ENCODE measurements at places on chromosomes 5 and 9. TPM values are rescaled to one million over a fixed set of nuclear protein-coding genes. Genes with fewer than 3 reads are reported as not detected.

RAI14 gene
- 12.3 TPM for polyA plus RNA-seq

PLCXD3 gene
- polyA plus RNA-seq: 0.03 TPM

KIF12 gene
- polyA plus RNA-seq: 12.5 TPM

SHC3 gene
- 0.09 TPM for polyA plus RNA-seq

CEMIP2 gene
- polyA plus RNA-seq: 107 TPM

STK32A gene
- polyA plus RNA-seq: not detected

DNA sequence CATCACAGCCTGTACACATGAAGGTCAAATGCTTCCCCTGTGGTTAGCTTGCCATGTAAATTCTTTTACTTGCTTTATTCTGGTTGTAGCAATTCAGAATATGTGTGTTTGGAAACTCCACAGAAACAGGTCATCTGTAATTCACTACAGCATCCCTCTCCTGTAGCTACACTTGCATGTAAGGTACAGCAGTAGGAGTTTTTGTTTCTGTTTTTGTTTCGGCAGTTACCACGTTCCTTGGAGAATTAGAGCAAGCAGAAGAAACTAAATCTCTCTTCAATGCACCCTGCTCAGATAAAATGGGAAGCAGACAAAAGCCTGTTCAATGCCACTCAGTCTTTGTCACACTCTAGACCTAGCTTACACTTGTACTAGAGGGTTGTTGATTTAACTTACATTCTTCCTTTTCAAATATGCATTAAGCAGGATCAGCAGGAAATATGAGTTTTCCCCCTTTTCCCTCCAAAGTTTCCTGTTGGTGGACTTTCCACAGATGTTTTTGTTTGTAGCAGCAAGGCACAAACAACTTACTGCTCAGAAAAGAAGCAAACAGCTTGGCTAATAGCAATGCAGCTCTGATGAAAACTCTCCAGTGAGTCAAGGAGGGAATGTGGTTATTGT is 80.9 kb downstream of the YIPF5 start:
- DNase-seq: no peak

DNA sequence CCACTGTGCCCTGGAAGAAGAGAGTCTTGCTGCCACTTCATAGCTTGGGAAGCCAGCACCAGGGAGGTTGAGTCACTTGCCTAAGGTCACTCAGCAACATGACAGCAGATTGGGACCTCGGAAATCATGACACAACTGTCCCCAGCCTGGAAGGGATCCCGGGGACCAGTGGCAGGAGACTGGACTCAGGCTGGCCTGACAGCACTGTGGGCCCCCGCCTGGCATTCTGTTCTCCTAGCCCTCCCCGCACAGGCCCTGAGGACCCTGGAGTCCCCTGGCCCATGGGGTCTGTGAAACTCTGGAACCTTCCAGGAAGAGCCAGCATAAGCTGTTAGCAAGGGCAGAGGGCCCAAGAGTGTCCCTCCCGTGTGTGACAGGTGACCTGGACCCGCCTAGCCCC is 64.9 kb downstream of the COL5A1 start:
- no peak for DNase-seq

DNA sequence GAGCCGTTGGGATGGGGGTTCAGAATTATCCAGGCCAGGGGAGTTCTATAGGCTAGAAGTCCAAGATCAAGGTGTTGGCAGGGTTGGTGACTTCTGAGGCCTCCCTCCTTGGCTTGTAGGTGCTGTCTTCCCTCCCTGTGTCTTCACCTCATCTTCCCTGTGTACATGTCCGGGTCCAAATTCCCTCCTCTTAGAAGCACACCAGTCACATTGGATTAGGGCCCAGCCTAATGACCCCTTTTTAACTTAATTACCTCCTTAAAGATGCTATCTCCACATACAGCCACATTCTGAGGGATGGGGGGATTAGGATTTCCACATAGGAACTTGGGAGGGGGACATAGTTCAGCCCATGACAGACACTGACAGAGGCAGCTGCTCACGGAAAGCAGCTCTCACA is 12.1 kb downstream of the LRSAM1 start:
- no peak for DNase-seq

GRCh38 chr5:117183326-117183725 is 608.7 kb upstream of the SEMA6A start:
- no peak for DNase-seq

DNA sequence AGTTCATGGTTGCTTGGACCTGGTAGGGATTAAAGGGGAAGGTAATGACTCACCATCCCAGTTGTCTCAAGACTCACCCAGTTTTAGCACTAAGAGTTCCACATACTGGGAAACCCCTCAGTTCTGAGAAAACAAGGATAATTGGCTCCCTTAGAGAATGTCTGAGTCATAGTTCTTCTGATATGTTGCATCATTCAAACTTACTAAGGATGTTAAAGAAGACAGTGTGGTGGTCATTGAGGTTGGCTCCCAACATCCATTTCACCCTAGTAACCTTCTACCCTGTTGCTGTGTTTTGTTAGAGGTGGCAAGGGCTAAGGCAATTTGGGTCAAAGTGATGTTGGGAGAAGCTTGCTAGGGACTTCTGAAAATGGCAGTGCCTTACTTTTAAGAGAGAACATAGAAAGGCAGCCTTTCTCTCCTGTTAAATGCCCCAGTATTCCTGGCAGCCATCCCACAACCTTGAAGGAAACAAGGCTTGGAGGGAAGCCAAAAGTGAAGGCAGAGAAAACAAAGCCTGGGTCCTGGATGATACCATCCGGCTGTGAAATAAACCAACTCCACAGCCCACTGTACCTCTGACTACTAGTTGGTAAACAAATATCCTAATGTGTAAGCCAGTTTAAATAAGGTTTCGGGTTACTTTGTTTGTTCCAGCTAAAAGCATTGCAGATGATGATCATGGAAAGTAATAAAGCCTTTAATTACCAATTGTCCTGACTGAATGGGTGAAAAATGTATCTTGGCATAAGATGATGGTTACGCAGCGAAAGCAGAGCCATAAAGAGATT is 80.4 kb upstream of the ADAMTSL1 start:
- peak; percentile 1 for DNase-seq
